ENCODE measurements at places on chromosomes 16 and 17.
A peak's percentile ranks its signal among the peaks of the same experiment; 100 is the strongest.

DNA sequence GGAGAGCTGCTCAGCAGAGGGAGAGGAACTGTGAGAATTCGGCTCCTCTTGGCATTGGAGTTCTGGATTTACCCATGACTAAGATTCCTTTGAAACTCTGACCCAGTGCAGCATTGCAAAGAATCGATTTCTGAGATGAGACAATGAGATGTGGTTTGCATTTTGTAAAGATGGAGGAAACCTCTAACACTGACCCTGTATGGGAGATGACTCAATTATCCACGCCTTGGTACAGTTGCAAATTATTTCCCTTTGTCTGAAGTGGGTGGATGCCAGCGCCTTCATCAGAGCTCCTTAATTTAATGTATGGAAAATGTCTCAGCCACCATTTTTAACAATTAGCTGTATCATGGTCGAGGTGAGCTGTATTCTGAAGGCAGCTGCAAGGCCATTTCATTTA lies 53.4 kb downstream of the NUP93 start:
- DNase-seq, result no peak

DNA sequence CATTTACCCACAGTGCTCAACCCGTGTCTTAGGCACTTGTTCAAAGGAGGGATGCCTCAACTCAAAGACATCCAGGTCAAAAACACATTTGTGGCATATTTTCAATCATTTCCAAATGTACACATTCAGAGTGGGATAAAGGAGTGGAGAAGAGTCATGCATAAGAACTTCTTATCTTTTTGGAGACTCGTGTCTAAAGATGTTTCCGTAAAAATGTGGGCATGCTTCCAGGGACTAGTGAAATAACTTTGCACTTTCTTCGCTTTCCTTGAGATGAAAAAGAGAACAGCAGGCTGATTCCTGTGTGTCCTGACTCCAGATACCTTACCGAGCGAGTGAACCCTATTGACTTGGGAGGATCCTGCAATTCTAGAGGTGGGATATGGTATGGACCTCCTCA lies 256.6 kb upstream of the KCNJ16 start:
- DNase-seq, result no peak

DNA sequence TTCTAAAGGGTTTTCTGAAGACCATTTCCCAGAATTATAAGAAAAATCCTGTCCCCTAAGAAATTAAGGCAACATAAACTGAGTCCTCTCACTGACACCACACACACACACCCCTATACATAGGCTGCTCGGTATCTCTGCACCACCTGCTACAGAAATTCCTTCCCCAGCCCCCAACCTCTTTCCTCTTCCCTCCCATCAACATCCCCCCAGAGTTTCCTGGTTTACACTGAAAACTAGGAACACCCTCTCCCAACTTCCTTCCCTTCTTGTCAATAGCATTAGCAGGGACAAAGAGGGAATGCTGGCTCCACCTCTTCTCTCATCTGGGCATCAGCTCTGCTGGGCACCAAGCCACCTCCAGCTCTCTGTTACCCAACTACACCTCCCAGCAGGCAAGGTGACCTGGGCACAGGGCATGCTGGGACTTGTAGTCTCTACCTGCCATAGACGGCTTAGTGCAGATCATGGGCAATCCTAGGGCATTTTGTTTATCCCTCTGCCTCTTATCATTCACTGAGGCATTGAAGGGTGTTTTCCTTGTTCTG lies 15.7 kb downstream of the CAVIN1 start:
- peak; percentile 72 for DNase-seq

- DNase-seq, result peak; percentile 84
These were observed 853 bp upstream of the PDK2 start for GRCh38 chr17:50094243-50094752.

- DNase-seq, result no peak
These were observed 73.0 kb downstream of the MARCHF10 start for GRCh38 chr17:62735044-62735651.

DNA sequence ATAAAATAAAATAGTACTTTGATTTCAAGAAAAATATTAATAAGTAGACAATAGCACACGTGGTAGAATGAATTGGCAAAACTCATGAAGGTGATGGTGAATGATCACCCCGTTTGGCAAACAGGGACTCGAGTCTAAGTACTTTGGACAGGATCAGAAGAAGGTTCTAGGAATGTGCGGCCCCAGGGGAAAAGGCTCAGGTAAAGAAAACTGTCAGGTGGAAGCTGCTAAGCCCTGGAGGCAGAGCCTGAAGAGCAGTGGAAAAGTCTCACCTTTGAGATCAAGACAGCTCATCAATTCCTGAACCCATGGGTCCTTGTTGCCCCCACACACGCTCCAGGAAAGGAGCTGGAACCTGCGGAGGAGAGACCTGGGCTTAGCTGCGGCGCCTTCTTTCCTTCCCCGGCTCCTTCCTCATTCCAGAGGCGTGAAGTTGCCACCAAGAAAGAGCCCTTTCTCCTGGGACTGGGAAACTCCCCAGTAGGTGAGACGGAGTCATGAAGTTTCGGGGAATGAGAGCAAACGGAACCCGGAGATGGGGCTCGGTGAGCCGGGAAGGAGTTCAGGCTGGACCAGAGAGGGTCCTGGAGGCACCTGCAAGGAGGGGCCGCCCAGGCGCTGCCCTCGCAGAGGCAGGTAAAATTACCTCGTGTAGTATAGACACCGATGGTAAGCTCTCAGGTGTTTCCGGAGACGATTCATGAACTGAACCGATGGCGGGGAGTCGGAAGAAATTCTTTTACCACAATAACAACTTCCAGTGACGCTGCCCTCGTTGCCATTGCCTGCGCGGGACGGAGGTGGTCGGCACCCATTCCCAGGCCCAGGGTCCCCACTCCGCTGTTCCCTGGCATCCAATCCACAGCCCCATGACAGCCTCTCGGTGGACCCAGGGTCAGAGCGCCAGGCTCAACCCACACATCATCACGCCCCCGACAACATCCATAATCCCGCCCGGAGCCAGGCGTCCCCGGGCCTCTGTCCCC lies 1.2 kb upstream of the ZMYND15 start:
- DNase-seq, result no peak

DNA sequence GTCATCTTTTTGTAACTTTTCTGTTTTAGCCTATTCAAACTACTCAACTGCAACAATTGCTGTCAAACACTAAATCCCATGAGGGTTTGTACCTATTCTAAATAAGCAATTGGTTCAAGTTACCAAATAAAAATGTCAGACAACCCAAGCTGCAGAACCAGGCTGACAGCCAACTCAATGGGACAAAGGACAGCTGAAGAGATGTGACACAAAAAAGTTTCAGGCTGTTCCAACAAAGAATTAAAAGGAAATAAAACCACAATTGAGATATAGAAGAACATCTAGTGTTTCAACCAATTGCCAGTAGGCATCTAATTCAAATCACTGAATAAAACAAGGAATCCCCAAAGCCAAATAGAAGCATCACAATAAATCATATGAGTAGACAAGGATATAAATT lies 49.3 kb downstream of the GRB7 start:
- no peak for DNase-seq

- DNase-seq, result peak; percentile 44
These were observed 601 bp upstream of the RFWD3 start for GRCh38 chr16:74667255-74667700.

DNA sequence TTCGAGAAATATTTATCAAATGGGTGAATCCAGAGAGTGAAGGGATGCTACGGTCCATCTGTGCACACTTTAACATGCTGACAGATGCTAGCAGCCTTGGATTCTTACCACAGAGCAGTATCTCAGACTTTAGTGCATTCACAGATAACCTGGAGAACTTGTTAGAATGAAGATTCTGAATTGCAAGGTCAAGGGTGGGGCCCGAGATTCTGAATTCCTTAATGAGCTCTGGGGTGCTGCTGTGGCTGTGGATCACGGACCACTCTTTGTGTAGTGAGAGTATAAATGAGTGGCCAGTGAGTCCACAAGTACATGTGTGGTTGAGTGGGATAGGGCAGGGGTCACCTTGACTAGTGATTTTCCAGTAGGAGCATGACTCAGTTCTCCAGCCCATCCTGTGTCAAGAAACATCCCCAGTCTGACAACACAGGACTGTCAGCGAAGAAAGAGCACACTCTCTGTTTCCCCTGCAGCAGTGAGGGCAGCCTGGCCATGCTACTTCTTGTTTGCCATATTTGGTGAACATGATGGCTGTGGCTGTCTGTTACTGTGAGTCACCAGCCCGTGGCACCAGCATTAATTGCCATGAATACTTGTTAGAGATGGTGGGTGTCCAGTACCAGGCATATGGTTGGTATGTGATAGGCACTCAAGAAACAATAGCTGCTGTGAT lies 13.0 kb upstream of the SALL1 start:
- no peak for DNase-seq

- no peak for DNase-seq
These were observed 4.1 kb upstream of the UBTF start for GRCh38 chr17:44223541-44224071.

- DNase-seq, result no peak
These were observed 312.7 kb upstream of the ERCC4 start for GRCh38 chr16:13607289-13607688.

DNA sequence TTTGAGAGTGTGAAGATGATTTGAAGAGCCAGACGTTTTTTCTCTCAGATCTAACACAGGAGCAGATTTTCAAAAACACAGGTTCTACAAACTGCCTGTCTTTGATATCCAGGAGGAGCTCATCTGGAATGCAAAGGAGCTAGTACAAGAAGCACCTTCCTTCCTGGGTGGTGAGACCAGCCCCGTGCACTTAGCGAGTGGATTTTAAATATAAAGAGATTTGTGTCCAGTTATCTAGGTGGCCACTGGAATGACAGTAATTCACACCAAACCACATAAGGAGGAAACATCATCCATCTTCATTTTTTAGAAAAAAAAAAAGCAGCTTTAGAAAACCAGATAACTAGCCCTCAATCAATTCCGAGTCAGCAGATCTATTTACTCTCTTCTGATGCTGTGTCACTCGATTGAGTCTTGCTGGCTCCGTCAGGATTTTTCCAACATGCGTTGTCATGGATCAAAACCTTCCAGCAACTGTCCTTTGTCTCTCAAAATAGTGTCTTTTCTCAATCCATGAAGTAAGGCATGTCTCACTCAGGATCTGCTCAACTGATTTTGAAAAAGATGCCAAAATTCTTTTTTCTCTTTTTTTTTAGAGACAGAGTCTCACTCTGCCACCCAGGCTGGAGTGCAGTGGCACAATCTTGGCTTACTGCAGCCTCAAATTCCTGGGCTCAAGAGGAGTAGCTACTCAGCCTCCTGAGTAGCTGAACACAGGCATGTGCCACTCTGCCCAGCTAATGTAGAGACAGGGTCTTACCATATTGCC lies 451.2 kb upstream of the PSMD7 start:
- no peak for DNase-seq

DNA sequence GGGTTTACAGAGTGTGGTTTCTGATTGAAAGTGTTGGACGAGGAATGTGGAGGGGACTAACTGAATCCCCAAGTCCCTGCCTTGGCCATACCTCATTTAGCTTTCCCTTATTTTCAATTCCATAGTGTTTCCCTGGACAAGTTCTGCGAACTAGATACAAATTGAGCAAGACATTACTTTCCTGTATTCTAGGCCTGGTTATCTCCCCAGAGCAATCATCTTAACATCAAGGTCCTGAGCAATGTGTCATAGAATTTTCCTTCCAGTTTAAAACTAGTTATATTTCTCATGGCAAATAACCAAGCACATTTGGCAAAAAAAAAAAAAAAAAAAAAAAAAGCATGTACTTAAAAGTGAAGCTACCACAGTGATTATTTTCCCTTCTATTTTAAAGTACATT lies 330.1 kb downstream of the CDH11 start:
- no peak for DNase-seq

All from GM13976 (cell line).